ENCODE measurements at places on chromosomes 3 and 15.

DNA sequence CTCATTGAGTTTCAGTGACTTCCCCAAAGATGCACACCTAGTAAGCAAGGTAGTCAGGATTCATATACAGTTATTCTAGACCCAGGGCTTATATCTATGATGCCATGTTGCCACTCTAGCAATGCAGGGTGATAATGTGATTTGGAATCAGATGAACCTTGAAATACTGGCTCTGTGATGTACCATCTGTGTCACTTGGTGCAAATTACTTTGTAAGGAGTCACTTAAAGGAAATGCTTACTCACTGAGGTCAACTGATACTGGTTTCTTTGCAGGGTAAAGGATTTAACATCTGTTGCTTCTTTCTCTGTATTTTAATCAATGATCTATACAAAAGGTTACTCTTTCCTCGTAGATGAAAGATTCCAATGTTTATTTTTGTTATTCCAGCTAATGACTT lies 10.8 kb downstream of the ASB14 start:
- no peak for DNase-seq

DNA sequence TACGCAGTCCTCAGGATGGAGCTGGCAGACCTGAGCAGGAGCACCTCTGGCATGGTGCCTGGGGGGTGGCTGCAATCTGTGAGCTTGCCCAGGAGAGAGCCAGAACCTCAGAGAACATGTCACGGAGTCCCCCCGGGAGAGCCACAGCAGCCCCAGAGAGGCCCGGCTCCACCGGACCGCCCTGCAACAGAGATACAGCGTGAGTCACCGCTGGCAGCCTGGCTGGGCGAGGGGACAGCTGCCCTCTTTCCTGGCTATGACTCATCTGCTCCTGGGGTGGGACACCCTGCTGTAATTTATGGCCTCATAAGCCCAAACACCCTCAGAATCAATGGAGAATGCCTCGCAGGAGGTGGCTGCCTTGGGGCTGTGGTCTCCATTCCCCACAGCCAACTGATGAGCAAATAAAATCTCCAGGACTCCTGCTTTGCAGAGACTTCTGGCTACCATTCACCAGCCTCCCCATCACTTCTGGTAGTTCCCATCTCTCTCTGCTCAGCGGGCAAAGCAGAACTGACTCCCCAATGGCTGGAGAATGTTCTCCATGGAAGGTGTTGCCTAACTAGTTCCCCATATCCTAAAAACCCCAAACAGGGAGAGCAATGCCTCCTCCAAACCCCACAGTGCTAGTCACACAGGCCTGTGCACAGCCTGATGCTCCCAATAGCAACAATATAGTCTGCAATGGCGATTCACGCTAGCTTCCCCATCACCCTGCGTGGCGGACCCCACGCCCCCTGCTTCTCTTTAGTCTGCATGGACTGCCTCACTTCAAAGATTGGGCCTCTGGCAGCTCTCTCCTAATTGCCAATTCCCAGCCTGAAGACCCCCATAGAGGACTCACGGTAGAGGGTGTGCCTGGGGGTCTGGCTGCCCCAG lies 21.6 kb downstream of the ACSBG1 start:
- no peak for DNase-seq

DNA sequence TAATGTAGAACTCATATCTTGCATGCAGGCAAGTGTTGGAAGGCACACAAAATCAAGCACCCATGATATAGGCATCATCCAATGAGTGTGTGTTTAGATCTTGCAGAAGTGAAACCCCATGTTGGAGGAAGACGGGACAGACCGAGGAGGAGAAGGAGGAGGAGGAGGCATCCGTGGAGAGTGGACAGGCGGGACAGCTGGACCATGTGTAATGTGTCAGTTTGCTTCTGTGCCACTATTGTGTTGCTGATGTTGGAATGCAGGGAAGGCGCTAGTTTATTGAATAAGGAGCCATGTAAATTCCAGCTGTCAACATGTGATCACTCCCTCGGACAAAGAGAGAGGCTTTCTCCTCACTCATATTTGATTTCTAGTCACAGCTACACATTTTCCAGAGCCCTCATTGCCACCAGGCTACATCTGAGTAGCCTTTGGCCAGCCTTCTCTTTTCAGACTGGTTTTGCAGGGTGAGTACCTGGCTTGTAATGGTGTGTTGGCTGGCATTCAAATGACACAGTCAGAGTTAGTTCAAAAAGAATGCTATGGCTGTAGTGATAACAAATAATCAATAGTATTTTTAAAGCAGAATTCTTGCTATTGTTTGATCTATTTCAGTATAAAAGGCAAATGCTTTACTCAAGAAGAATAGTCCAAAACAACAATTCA lies 1037.6 kb upstream of the NR2F2 start:
- no peak for DNase-seq

- no peak for DNase-seq
Observed at GRCh38 chr3:64612916-64613526, 74.8 kb downstream of the ADAMTS9 start.

GRCh38 chr15:36331531-36332275 lies 247.7 kb upstream of the CDIN1 start:
- no peak for DNase-seq

DNA sequence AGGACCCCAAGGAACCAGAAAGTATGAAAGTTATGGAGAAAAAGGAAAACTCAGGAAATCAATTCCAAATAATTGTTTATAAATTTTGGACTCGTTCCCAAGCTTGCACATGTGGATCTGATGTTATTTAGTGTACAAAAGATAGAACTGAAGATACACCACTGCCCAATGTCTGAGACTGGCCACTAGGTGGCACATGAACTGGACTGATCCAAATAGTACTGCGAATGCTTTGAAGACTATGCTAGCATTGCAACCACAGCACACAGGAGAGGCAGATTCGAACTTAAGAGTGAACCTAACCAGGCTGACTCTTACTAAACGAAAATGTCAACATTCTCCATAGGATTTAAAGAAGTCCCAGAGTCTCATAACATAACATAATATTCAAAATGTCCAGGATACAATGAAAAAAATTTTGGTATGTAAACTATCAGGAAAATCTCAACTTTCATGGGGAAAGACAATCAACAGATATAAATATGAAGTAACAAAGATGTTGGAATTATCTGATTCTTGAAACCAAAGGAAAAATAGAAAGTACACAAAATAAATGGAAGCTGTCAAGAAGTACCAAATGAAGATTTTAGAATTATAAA lies 596.7 kb downstream of the FGF12 start:
- DNase-seq, result no peak

DNA sequence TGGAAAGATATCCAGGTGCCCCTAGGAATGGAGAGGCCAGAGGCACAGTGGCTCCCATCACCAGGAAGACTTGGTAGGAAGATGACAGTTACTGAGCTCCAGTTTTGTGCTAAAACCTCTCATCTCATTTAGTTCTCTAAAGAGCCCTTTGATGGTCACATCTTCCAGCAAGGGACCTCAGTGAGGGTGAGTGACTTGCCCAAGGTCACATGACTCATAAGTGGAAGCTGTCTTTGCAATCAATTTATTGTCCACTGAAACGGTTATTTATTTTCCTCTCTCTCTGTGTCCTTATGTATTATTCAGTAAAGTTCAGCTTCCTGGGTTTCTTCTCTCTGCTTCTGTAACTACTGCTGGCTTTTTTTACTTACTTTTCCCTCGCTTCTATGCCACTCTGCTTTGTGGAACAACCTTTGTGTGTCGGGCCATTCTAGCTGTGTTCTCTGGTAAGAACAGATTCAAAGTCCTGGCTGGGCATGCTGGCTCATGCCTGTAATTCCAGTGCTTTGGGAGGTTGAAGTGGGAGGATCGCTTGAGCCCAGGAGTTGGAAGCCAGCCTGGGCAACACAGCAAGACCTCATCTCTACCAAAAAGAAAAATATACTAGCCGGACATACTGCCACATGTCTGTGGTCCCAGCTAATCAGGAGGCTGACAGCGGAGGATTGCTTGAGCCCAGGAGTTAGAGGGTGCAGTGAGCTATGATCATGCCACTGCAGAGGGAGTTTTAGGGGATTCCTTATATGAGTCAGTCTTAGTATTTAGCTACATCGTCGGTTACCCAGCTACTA lies 55.9 kb downstream of the PDIA5 start:
- no peak for DNase-seq

DNA sequence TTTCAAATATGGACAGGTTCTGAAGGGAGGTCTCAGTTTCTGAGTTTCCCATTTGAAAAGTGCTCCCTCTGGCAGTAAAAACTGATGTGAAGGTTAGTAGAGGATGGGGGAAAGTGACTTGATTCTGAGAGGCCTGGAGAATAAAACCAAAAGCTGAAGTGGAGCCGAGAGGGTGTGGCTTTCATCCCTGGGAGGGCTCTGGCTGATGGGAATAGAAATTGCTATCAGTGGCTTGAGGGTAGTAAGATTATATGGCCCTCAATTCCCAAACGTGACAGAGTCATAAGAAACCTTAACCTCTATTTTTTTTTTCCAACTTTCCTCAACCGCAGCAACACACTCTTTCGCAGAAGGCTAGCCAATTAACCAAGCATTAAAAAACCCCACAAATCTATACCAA lies 185.9 kb downstream of the MEIS2 start:
- no peak for DNase-seq

DNA sequence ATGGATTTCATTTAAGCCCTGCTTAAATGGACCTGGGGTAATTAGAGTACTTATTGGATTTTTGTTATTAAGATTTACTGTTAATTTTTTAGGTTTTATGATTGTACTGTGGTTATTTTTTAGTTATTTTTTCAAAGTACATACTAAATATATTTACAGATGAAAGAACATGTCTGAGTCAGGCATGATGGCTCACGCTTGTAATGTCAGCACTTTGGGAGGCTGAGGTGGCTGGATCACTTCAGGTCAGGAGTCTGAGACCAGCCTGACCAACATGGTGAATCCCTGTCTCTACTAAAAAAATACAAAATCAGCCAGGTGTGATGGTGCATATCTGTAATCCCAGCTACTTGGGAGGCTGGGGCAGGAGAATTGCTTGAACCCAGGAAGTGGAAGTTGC lies 16.2 kb upstream of the RPL24 start:
- no peak for DNase-seq

- DNase-seq, result no peak
Observed at GRCh38 chr15:42999201-42999779, 78.7 kb upstream of the TTBK2 start.

GRCh38 chr15:71601038-71601834 lies 209.1 kb upstream of the NR2E3 start:
- DNase-seq, result no peak

- no peak for DNase-seq
Observed at GRCh38 chr3:135258916-135259315, 463.9 kb downstream of the EPHB1 start.

DNA sequence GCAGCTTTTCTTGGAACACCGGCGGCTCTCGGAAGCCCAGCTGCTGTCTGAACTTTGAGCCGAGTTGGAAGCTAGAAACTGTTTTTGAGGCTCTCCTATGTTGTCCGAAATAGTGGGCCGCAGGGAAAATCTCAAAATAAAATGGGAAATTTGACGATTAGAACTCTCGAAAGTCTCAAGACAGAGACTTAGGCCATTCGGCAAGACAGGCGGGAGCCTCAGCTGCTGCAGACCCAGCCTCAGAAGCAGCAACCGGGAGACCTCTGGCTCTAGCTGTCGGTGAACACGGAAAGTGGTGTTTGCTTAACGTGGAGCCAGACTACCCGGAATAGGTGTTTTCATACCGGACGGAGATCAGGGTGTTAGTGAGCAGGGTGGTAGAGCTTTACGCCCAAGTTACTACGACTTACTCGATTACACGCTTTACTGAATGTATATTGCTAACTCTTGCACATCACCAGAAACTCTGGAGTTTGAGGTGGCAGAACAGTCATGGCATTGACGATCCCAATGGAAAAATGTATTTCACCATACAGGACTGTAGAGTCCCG lies 357 bp upstream of the MAN2C1 start:
- DNase-seq, result no peak

DNA sequence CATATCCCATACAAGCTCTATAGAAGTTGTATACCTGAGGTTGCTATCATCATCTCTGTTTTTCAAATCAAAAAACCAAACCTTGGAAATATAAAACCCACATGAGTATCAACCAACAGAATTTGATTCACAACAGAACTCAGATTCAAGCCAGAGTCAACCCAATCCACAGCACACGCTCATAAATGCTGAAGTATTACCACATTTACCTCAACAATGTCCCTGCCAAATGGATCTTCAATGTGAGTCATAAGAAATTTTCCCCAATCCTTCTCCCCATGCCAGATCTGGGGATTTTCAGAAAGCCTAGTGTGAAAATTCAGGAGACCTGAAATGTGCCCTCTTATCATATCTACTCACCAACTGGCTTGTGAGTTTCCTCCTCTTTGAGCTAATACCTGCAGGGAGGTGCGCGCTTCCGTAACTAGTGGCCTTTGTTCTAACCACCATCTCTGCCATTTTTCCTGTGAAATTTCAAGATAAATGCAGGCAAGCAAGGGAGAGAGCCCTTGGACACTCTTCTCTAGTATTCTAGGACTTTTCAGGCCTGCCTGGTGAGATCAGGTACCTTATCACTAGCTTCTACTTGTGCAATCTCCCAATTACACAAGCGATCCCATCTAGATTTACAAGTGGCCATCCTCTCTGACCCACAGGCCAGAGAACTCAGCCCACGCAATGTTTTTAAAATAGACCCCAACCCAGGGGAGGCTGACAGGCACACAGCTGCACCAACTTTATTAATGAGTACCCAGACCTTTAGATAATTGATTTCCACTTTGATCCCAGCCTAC lies 1076.9 kb upstream of the CFAP20DC start:
- DNase-seq, result no peak

- no peak for DNase-seq
Observed at GRCh38 chr3:18868911-18869689, 279.2 kb upstream of the KCNH8 start.

- DNase-seq, result no peak
Observed at GRCh38 chr3:189871418-189871817, 240.2 kb downstream of the TP63 start.

DNA sequence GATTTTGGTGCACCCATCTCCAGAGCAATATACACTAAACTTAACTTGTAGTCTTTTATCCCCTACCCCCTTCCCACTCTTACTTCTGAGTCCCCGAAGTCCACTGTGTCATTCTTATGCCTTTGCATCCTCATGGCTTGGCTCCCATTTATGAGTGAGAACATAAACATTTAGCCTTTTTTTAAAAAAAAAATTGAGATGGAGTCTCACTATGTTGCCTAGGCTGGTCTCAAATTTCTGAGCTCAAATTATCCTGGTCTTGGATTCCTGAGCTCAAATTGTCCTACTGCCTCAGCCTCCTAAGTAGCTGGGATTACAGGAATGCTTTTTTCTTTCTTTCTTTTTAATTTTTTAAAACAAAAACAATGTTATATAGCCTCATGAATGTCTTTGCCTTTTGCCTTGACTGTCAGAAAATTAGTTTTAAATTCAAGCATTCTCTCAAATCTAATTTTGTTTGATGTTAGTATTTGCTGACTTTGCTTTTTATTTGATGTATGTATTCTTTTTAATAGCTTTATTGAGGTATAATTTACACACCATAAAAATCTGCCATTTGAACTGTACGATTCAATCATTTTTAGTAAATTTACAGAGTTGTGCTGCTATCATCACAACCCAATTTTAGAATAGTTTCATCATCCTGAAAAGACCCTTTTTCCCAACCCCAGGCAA lies 46.9 kb downstream of the NFKBIZ start:
- DNase-seq, result no peak

DNA sequence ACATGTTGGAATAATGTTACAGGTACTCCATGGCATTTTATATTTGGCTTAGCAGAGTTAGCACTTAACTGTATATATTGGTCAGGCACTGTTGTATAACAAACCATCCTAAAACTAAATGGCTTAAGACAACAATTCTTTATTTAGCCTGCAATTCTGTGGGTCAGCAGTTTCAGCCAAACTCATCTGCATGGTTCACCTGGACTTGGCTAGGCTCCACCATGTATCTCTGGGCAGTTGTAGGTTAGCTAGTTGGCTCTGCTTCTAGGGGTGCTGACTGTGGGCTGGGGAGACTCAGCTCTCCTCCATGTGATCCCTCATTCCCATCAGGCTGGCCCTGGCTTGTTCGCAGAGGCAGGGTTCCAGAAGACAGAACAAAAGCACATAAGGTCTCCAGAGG lies 34.4 kb downstream of the RARB start:
- no peak for DNase-seq
